ENCODE measurements at places on chromosomes 7 and 10. TPM values are rescaled to one million over a fixed set of nuclear protein-coding genes. Genes with fewer than 3 reads are reported as not detected.

DNA sequence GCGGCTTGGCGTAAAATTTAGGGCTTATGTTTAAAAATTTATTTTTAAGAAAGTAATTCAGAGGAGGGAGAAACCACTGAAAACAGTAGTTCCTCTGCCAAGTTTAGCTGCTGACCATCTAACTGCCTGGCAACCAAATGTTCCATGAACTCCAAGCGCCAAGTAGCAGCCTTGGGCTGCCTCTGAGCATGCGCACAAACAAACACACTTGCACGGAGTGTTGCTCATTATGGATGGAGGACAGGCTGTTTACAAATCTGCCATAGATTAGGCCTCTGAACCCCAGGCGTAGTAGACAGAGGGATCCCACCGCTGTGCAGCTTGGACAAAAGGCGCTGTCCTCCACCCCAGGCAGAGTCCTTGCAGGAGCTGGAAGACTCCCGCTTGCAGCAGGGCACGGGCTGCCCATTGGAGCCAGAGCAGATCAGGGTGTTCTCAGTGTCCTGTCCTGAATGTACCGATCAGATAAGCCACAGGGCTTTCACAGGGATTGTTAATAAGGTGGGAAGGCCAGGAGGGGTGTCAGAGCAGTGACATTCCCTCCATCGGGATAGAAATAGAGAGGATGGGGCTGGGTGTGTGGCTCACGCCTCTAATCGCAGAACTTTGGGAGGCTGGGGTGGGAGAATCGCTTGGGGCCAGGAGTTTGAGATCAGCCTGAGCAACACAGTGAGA lies 47.7 kb upstream of the LYZL1 start:
- no peak overlapping the region for H3K4me3 ChIP-seq
- H3K4me1 ChIP-seq = no peaks in the 10 kb centered on the region
- H3K36me3 ChIP-seq = no peaks in the 10 kb centered on the region

NPSR1 gene
- total RNA-seq = not detected

DNA sequence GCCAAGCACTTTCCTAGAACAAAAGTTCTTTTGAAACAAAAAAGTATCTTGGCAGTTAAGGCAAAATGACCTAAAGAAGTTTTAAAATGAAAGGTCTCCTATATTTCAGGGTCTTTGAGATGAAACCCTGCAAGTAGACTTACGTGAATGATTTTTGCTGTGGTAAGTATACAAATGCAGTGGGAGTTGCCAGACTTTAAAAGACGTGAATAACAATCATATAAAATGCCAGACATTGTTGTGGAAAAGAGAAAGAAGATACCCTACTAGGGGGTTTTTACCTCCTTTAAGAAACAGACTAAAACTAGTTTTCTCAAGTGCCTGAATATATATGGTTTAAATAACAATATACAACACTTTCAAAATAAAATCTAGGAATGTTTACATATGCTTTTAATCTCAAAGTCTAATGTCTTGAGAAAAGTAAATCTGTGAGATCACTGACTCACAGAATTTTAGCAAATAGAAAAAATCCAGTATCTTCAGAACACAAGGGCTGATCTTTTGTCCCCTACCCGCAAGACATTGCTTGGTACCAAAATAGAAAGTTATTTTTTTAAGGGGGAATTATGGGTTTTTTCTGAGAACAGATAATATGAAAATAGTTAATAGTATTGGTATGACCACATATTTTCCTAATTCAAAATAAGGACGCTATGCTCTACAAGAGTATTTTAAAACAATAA lies 29.5 kb downstream of the LRRC17 start:
- H3K36me3 ChIP-seq = no peaks in the 10 kb centered on the region
- H3K4me3 ChIP-seq = no peak overlapping the region
- peak overlapping the region; percentile 62 for H3K27ac ChIP-seq

DNA sequence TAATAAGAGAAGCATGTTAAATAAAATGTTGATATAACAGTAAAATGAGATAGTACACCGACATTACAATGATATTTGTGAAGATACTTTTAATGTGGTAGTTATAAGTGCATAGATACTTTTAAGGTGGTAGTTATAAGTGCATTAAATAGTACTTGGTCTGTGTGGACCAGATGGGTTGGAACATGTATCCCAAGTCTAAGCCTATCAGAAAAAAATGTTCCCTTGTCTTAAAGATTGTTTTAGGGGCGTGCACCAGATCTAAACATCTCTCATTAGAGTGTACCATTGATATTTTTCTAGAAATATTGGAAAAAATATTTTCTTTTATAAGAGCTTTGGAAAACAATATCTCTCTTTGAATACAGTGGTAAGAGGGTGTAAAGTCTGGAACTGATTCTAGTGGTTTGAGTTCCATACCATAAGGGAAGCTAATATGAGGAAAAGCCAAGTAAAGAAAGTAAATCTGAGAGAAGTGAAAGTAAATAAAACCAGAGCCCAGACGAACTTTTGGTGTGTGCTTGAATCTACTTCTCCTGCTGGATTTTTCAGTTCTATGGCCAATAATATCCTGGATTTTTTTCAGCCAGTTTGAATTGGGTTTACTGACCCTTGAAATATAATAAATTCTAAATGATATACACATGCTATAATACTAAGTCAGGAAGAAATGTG lies 175.3 kb downstream of the MBL2 start:
- H3K36me3 ChIP-seq = no peaks in the 10 kb centered on the region
- no peaks in the 10 kb centered on the region for H3K27me3 ChIP-seq
- H3K4me1 ChIP-seq = no peaks in the 10 kb centered on the region
- DNase-seq = no peak
- no peak overlapping the region for H3K4me3 ChIP-seq

- no peak overlapping the region for H3K27ac ChIP-seq
- no peaks in the 10 kb centered on the region for H3K36me3 ChIP-seq
- H3K4me1 ChIP-seq = no peaks in the 10 kb centered on the region
- no peak overlapping the region for H3K4me3 ChIP-seq
Measured at GRCh38 chr10:72392571-72392970, 37.9 kb upstream of the DNAJB12 start.

Measured in uterus (tissue), 4 donors.